ENCODE measurements at places on chromosomes 7 and 10.

- DNase-seq = no peak
These were observed 121.9 kb downstream of the PLPP4 start for GRCh38 chr10:120578890-120579289.

DNA sequence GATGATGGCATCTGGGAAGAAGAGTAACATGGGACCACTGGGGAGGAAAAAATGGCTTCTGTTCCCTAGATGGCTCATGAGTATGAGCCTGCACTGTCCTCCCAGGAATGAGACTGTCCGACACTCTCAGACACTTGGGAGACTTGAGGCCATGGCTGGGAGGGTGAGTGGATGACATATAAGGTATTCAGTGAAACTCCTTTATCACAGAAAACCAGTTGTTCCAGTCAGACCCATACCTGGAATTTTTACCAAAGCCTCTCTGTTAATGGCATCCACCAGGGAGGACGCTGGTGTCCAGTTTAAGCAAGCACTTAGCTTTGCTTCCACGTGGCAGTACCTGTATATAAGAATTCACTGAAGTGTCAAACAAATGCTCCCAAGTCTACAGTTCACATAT is 116.7 kb upstream of the C10orf90 start:
- no peak for DNase-seq

DNA sequence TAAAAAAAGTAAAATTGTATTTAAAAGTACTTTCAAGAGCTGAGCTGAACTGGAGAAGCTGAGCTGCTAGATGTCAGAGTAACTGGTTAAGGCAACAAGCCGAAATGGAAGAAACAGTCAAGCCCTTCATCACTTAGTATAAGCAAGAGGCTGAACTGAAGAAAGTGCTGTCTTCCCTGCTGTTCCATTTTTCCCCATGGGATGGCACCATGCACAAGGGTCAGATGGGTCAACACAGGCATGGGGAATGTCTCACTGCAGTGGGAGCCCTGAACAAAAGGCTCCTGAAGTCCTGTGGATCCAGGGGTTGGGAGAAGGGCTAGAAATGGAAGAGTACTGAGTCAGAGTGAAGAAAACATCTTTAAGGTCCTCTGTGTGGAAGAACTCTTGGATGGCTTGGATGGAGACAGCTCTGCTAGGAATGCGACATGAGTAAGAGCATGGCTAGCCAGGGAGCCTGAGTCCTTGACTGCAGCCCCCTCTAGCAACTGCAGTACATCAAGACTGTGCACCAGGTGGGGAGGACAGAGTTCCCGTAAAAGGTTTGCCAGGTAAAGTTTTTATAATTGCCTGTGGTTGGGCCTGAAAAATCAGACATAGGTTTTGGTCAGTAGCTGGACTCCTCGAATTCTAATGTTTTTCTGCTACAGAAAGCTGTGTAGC is 348.3 kb downstream of the GPR158 start:
- DNase-seq = no peak

- no peak for DNase-seq
These were observed 98.6 kb downstream of the FAM53B start for GRCh38 chr10:124645467-124646095.

DNA sequence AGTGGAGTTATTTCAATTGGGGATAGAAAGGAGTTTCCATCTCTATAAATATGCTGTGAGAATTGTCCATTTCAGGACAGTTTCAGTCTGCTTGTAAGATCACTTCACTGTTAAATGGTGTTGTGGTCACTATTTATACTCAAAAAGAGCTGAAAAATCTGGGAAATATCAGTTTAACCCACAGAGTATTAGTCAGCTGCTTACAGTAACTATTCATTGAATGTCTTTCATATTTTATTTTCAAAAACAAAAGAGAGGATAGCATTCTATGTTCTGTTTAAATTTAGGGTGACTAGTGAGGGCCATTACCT is 85.4 kb upstream of the PLXDC2 start:
- no peak for DNase-seq

DNA sequence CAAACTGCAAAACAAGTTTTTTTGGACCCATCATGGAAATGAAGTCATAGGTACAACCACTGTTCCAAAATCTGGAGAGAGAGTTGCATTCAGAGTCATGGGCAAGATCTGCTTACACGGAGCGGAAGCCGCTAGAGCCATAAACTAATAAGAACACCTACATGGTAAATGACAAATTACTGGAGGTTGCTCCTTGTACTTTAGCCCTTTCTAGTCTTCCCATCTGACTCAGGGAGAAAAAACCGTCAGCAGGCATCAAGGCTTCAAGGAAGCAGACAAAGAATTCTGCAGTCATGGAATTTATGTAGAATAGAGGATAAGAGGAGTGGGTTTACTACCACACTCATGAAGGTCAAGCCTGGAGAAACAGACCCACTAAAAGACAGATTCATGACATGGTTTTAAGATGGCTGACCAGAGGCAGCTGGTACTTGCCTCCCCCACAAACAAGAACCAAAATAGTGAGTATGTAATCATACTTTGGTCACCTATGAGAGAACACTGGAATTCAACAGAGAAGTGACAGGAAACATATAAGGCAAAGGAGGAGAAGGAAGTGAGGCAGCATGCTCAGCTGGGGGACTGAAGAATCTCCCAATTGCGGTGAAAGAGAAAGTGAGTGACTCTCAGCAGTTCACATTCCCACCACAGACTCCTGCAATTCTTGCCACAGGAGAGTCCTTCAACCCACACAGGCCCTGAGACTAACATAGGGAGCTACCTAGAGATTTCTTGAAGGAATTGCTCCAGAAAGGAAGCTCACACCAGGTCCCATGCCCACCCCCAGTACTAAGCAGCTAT is 42.4 kb upstream of the ASAH2 start:
- DNase-seq = no peak

GRCh38 chr7:108423089-108423989 is 32.9 kb downstream of the NRCAM start:
- DNase-seq = no peak

DNA sequence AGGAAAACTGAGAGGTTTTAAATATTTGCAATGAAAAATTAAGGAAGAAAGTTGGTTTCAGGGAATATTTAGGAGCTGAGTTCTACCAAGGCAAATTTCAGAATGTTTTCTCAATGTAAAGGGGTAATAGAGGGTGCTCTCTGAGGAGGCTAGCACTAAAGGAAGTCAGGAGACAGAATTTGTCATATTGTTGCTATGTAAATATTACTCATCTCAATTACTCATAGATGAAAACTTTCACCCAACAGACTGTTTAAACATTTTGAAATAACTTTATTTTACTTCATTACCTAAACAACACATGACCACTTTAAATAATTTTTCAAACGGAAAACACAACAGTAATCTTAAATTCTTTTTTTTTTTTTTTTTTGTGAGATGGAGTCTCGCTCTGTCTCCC is 274.8 kb upstream of the NRG3 start:
- DNase-seq = no peak

DNA sequence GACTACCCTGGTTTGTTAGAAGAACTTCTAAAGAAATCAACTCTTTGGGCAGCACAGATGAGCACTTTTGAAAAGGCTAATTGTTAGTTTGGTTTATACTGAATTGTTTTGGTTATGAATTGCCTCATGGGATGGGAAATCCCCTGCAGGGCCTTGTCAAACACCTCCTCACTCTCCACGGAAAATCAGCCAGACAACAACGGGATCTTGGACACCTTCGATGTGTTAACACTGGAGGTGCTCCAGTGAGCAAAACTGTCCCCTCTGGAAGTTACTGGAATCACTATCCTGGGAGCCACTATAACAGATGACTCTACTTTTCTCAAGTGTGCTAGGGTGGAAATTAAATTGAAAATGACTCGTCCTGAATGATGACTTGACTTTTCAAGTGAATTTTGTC is 38.7 kb downstream of the CDK6 start:
- no peak for DNase-seq
